Fibroblast of skin of right biceps (primary cell): ENCODE measurements at places on chromosomes 6 and 20.

DNA sequence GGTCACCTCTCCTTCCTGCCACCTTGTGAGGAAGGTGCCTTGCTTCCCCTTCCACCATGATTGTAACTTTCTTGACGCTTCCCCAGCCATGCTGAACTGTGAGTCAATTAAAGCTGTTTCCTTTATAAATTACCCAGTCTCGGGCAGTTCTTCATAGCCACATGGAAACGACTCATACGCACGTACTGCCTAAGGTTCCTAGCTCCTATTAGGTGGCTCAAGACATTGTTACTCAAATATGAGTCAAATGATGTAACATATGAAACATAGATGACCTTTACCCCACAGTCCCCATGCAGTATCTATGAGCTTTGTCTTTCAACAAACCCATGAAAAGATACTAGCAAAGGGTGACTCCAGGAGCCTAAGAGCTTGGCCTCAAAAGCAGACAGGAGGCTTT is 98.3 kb downstream of the SIM1 start:
- DNase-seq = peak; percentile 85

DNA sequence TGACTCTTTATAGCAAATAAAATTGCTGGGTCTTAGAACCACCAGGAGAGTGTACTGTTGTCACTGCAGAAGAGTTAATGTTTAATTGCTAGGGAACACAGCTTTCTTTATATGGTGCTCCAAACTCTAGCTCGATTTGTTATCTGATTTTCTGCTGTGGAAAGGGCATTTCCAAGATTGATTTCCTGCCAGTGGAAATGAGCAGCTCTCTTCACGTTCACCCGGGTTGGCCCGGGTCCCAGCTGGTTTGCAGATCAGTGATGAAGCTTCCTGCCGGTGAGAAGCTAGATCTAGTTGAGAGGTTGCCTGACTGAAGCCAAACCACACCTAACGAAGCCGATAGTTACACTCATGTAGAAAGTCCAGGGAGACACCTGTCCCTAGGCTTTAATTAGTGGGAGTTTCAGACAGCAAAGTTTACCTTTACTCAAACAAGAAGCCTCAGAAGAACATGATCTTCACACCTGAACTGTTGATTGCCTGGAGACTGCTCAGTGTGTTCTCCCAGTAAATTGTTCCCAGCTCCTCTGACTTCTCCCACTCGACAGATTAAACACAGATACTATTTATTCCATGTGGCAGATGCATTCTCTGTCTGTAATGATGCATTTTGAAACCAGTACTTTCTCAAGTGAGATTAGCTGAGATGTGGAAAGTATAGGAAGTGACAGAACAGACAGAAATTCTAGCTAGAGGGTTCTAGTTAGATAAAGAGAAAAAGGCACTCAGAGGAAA is 27.8 kb downstream of the PAQR8 start:
- DNase-seq = peak; percentile 60

DNA sequence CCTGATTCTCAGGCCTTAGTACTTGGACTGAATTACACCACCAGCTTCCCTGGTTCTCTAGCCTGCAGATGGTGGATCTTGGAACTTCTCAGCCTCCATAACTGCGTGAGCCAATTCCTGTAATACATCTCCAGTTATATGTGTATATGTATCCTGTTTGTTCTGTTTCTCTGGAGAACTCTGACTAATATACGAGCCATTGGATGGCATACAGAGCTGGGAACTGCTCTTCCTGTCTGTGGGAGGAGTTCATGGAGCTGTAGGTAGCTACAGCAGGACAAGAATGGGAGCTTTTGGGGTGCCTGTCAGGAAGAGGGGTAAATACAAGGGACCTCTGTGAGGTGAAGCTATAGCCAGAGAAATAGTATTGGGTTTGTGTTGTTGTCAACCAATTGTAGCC is 41.2 kb downstream of the TMEM14A start:
- peak; percentile 14 for DNase-seq

DNA sequence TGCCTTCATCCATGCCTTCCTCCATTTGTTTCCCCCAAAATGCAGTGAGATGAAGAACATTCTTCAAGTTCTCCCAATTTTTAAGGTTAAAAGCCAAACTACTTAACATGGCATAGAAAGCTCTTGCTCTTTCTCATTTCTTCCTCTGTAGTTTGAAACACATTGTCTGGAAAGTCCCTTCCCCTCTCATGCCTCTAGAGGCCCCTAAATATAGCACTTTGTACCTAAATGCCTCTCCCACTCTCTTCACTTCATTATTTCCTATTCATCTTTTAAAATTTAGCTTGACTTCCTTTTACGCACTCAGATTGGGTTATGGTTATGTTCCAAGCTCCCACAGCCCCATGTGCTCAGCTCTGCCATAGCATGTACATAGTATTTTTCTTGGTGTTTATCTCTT is 389.3 kb downstream of the HDGFL1 start:
- DNase-seq = no peak

DNA sequence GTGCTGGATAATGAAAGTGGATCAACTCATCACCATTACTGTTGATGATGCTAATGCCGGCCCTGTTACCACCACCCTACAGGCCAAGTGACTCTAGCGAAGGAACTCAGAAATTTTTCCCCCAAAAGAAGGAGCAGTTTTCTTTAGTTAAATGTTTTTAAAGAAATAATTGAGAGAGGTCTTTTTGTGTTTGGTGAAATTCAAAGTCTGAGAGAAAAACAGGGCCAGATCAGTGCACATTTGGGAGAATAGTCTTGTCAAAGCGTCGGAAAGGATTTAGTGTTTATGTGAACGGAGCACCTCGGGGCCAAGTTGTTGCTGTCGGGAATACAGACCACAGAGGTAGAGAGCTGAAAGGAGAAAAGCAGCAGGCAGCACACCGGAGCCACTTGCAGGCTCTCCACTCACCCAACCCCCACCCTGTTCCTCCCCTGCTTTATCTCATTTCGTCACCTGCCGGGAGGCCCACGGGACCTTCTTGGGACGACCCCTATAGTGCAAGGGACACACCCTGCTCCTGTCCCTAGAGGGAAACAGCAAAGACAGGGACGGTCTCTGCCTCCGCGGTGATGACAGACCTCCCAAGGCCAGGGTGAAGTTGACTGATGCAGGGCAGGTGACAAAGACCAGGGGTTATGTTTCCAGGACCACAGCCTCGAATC is 6.8 kb downstream of the TFAP2B start:
- no peak for DNase-seq

DNA sequence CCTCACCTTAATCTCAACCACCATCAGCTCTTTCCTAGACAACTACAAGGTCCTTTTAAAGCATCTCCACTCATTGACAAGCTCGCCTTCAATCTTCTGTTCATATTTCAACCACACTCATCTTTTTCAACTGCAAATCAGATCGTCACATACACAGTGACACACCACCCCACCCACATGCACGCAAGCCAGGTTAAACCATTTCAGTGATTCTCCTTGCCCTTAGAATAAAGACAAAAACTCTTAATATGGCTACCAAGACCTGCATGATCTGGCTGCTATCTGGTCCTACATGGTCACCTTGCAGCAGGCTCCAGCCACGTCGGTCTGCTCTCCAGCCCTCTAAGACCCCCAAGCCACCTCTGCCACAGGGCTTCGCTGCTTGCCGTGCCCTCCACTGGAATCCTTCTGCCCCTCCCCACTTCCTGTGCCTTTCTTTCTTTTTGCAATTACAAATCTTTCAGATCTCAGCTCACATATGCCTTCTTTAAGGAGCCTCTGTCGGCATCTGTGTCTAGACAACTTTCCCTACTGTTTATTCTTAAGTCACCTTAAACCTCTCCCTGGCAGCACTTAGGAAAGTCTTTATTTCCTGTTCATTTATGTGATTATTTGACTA is 507.3 kb upstream of the ARID1B start:
- no peak for DNase-seq

DNA sequence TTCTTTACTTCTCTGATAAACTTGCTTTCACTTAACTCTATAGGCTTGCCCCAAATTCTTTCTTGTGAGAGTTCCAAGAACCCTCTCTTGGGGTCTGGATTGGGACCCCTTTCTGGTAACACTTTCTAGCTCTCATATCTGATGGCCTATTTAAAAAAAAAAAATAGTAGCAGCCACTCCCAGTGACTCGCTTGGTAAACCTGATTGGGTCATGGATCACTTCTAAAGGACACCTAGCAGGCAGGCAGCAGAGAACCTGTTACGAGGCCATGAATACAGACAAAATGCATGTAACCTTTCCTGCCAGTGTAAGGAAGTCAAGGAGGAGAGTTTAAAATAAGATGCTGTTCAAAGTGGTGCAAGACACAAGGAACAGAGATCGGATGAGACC is 9.1 kb upstream of the SERPINB6 start:
- no peak for DNase-seq

DNA sequence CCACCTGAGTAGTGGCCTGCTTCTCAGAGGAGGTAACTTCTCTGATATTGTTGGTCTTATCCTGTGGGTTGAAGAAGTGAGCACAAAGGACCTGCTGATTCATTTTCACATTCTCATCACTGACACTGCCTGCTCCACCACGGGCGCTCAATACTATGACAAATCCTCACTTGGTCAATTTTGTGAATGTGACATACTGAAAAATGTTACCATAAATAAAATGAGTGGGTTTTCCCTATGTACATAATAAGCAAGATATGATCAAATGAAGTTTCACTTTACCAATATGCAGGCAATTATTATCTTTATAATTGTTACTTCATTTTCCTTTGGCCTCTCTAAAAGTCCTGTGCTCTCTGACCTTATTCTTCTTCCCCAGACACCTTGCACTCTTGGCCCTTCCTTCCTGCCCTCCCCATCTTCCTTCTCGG is 71.5 kb upstream of the RIPOR2 start:
- DNase-seq = no peak

DNA sequence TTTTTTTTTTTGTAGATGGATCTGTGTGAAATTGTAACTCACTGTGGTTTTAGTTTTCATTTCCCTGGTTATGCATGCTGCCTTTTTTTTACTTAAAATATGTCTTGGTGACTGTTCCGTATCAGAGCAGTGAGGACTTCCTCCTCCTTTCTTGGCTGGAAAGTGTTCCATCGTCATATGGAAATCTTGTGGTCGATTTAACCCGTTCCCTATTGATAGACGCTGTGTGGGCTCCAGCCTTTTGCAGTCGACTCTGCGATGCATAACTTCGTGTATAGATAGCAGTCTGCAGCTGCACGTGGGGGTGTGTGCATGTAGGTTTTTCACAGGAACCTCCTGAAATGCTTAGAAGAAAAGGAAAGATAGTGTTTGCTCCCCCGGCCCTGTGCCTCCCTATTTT is 28.1 kb upstream of the PNPLA1 start:
- peak; percentile 49 for DNase-seq

DNA sequence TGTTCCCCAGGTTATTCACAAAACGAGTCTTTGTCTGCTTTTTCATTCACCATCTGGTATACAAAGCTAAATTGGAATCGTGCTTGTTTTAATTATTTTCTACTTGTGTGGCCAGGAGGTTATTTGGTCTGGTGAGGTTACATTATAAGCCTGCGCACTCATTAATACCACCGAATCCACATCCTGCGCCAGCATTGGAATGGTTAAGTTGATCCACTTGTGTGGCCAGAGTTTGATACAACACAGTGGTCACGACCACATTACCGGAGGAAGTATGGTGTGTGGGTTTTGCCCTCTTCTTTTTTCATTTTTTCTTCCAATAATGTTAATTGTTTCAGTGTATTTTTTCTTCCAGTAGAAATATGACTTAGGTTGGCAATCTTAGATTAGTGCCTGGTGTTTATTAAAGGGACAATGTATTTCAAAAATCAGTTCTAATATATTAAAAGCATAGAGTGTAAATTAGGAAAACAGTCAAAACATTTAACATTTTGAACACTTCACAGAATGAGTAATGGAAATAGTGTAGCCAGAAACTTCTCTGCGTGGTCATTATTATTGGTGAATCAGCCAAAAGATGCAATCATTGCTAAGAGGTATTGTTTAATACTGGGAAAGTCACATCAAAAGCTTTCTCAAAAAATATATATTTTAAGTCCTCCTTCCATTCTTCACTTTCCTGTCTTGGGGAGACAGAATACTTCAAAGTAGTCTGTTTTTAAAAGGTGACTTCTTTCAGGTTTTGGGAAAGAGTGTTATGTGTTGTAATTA is 84.5 kb downstream of the JARID2 start:
- DNase-seq = peak; percentile 55

- no peak for DNase-seq
These were observed 11.7 kb downstream of the SGK2 start for GRCh38 chr20:43570496-43570895.

- no peak for DNase-seq
These were observed 28.1 kb upstream of the MTCL3 start for GRCh38 chr6:127547215-127547614.

DNA sequence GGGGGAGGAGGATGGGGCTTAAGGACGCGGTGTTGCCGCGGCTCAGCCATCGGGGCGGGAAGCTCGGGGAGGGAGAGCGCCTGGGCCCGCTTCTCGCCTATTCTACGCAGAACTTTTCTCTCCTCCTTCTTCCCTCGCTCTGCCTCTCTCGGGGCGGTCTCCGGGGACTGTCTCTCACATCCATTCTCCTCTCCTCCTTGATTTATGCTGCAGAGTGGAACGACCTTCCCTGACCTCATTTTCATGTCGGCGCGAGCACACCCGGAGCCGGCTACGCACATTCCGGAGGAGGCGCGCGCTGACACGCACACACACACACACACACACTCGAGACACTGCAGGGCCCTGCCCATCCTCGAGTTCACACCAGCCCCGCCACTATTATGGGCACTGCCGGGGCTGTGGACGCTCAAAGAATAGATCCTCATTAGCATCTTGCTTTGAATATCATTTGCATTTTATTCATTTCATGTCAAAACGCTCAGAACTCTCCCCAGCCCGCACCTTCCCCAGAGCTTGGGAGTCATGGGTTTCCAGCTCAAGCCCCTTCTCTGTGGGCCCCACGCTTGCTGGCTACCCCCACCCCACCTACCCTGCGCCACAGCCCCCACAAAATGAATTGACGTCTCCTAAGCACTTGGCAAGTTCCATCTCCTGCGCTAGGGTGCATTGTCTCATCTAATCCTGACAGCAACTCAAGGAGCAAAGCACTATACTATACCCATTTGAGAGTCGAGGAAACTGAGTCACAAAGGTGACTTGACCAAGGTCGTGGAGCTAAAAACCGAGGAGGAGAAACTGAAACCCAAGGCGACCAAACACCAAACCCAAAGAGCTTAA is 36.8 kb downstream of the NCR2 start:
- DNase-seq = peak; percentile 41

- DNase-seq = peak; percentile 83
These were observed 15.0 kb upstream of the IFNGR1 start for GRCh38 chr6:137233911-137234863.
